Calu3 (cell line): ENCODE measurements at places on chromosomes 5 and 9. TPM values are rescaled to one million over a fixed set of nuclear protein-coding genes. Genes with fewer than 3 reads are reported as not detected.
A peak's percentile ranks its signal among the peaks of the same experiment; 100 is the strongest.

The SPINK6 gene
- not detected in 2 replicates for total RNA-seq

- no peak for DNase-seq
- no peaks in the 10 kb centered on the region for H3K4me1 ChIP-seq
- H3K27ac ChIP-seq = no peak overlapping the region
- no peak overlapping the region for H3K4me3 ChIP-seq
- H3K36me3 ChIP-seq = no peaks in the 10 kb centered on the region
- no peaks in the 10 kb centered on the region for H3K27me3 ChIP-seq
Measured at GRCh38 chr5:4005335-4005734, 409.7 kb downstream of the IRX1 start.

GRCh38 chr5:50300878-50301277 is 140.2 kb downstream of the EMB start:
- peak; percentile 50 for DNase-seq
- H3K27me3 ChIP-seq = no peaks in the 10 kb centered on the region
- H3K4me1 ChIP-seq = peaks cover 36% of the 10 kb centered on the region
- peak overlapping the region; percentile 97 for H3K27ac ChIP-seq
- H3K36me3 ChIP-seq = peaks cover 14% of the 10 kb centered on the region

DNA sequence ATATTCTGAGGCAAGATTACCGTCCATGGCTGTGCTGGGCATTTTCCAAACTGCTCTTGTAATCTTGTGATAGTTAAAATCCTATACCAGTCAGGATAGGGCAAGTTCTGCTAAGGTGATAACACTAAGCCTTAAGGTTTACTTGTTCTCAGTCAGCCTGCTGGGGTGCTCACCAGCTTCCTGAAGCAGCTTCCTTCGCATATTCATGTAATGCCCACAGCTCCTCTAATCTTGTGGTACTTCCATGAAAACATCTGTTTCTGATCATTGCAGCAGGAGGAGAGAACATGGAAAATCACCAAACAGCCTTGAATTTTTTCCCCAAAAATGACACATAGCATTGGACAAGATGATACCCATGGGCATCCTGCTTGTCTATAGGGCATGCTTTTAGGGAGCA is 473.2 kb downstream of the MED10 start:
- H3K27ac ChIP-seq = no peak overlapping the region
- no peaks in the 10 kb centered on the region for H3K36me3 ChIP-seq
- H3K27me3 ChIP-seq = no peaks in the 10 kb centered on the region
- no peaks in the 10 kb centered on the region for H3K4me1 ChIP-seq
- no peak for DNase-seq

The TMC1 gene
- not detected in 2 replicates for total RNA-seq

DNA sequence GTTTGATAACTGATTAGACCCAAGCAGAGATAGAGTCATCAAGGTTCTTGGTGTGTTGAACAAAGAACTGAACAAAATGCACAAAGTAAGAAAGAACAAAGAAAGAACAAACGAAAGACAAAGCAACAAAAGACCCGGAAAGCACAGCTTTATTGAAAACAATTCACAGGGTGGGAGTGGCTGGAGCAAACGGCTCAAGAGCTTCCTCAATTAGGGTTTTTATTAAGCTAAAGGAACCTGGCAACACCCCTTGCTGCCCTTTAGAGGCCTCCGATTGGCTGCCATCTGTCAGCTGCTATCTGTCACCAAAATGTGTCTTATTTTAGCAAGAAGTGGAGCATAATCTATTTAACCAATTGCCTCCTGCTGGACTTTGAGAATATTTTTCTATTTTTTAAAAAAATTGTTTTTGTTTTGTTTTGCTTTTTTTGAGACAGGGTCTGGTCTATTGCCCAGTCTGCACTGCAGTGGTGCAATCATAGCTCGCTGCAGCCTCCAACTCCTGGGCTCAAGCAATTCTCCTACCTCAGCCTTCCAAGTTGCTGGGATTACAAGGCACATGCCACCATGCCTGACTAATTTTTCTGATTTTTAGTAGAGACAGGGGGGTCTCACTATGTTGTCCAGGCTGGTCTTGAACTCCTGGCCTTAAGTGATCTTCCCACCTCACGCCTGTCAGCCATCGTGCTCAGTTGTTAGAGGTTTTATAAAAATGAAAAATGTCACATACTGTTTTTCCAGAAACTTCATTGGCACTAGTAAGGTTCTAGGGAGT is 7.7 kb upstream of the ABO start:
- no peak overlapping the region for H3K27ac ChIP-seq
- no peaks in the 10 kb centered on the region for H3K36me3 ChIP-seq
- no peak overlapping the region for H3K4me3 ChIP-seq
- no peak for DNase-seq
- peaks cover 9% of the 10 kb centered on the region for H3K27me3 ChIP-seq
- no peaks in the 10 kb centered on the region for H3K4me1 ChIP-seq

DNA sequence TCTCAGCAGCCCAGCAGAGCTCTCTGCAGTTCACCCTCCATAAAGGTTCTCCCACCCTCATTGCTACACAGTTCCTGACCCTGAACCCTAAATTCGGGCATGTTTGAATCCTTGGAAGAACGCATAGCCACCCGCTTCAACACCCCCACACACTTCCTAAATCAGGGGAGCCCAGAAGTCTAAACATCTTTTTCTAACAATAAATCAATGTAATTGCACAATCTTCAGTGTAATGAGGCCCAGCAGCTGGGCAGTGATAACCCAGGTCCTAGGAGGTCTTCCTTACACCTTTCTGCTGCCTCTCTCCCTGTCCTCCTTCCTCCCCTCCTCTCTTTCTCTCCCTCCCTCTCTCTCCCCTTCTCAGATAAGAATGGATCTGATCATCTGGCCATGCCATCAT is 88.0 kb downstream of the IRX2 start:
- no peak for DNase-seq
- no peak overlapping the region for H3K4me3 ChIP-seq
- no peaks in the 10 kb centered on the region for H3K27me3 ChIP-seq

- H3K27ac ChIP-seq = no peak overlapping the region
- no peak for DNase-seq
- H3K36me3 ChIP-seq = no peaks in the 10 kb centered on the region
Measured at GRCh38 chr9:115978659-115979096, 174.9 kb upstream of the PAPPA start.

The CCNI2 gene
- total RNA-seq = 3.3 and 3.4 TPM in 2 replicates

- no peak overlapping the region for H3K27ac ChIP-seq
- no peaks in the 10 kb centered on the region for H3K27me3 ChIP-seq
- DNase-seq = no peak
- peaks cover 12% of the 10 kb centered on the region for H3K4me1 ChIP-seq
Measured at GRCh38 chr5:107300721-107301327, 369.9 kb downstream of the EFNA5 start.

The FGF1 gene
- not detected in 2 replicates for total RNA-seq

The OR2V1 gene
- not detected in 2 replicates for total RNA-seq

GRCh38 chr5:68376935-68377334 is 161.4 kb downstream of the PIK3R1 start:
- H3K4me3 ChIP-seq = no peak overlapping the region
- no peaks in the 10 kb centered on the region for H3K36me3 ChIP-seq
- no peaks in the 10 kb centered on the region for H3K4me1 ChIP-seq
- H3K27ac ChIP-seq = no peak overlapping the region
- no peak for DNase-seq

DNA sequence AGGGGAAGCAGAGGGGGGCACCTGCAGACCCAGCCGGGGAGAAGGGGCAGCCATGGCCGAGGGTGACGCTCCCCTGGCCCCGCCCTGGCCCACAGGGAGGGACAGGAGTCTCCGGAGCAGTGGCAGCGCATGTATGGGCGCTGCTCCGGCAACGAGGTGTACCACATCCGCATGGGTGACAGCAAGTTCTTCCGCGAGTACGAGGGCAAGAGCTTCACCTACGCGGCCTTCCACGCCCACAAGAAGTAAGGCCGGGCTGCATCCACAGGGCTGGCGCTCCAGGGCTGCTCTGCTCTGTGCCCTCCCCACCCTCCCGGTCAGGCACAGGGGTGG is 68.2 kb downstream of the KCNT1 start:
- peaks cover 3% of the 10 kb centered on the region for H3K36me3 ChIP-seq
- DNase-seq = no peak
- no peaks in the 10 kb centered on the region for H3K4me1 ChIP-seq
- H3K27me3 ChIP-seq = peaks cover 10% of the 10 kb centered on the region
- H3K27ac ChIP-seq = no peak overlapping the region

- no peak for DNase-seq
- no peaks in the 10 kb centered on the region for H3K36me3 ChIP-seq
- peaks cover 19% of the 10 kb centered on the region for H3K27me3 ChIP-seq
Measured at GRCh38 chr5:53730943-53731342, 170.5 kb downstream of the NDUFS4 start.

The FBXO10 gene
- total RNA-seq = 0.94 and 1.1 TPM in 2 replicates

The THBS4 gene
- 0.52 and 1.3 TPM in 2 replicates for total RNA-seq

- no peaks in the 10 kb centered on the region for H3K27me3 ChIP-seq
- H3K36me3 ChIP-seq = no peaks in the 10 kb centered on the region
- no peak for DNase-seq
- peak overlapping the region; percentile 52 for H3K27ac ChIP-seq
- H3K4me1 ChIP-seq = no peaks in the 10 kb centered on the region
Measured at GRCh38 chr5:52603778-52604554, 183.8 kb upstream of the ITGA1 start.

DNA sequence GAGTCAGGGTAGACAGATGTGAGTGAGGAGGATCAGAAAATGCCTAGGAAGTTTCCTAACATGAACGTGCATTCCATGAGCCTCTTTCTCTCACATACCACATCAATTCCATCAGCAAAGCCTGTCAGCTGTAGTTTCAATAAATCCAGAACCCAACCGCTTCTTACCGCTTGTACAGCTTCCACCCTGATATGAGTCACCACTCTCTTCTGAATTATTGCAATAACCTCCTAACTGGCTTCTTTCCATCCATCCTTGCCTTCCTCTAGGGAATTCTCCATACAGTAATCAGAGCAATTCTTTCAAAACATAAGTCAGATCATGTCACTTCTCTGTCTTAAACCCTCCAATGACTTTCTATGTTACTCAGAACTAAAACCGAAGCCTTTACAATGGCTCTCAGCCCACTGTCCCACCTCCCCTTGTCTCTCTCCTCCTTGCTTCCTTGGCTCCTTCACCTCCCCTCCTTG is 8.1 kb upstream of the RAD23B start:
- no peak overlapping the region for H3K27ac ChIP-seq

GRCh38 chr9:12701126-12701525 is 7.9 kb downstream of the TYRP1 start:
- H3K27me3 ChIP-seq = no peaks in the 10 kb centered on the region
- no peak overlapping the region for H3K27ac ChIP-seq
- no peaks in the 10 kb centered on the region for H3K36me3 ChIP-seq
- no peak for DNase-seq
- no peak overlapping the region for H3K4me3 ChIP-seq

DNA sequence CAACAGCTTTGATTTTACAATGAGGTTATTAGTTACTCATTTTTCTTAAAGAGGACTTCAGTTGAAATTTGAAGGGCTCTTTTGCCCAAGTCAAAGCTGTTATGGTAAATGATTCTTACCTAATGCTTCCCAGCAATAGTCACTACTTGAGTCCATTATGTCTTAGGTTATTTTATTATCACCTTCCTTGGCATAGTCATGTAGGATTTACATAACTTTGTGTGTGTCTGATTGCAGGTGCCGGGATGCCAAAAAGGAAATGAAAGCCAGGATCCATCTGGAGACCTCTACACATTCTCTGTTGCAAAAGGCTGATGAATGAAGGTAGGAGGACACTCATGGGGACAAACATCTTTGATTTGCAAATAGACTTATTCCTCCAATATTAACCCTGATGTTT is 38.8 kb upstream of the PLPPR1 start:
- no peak overlapping the region for H3K4me3 ChIP-seq
- H3K27ac ChIP-seq = no peak overlapping the region
- H3K27me3 ChIP-seq = no peaks in the 10 kb centered on the region
- DNase-seq = no peak

DNA sequence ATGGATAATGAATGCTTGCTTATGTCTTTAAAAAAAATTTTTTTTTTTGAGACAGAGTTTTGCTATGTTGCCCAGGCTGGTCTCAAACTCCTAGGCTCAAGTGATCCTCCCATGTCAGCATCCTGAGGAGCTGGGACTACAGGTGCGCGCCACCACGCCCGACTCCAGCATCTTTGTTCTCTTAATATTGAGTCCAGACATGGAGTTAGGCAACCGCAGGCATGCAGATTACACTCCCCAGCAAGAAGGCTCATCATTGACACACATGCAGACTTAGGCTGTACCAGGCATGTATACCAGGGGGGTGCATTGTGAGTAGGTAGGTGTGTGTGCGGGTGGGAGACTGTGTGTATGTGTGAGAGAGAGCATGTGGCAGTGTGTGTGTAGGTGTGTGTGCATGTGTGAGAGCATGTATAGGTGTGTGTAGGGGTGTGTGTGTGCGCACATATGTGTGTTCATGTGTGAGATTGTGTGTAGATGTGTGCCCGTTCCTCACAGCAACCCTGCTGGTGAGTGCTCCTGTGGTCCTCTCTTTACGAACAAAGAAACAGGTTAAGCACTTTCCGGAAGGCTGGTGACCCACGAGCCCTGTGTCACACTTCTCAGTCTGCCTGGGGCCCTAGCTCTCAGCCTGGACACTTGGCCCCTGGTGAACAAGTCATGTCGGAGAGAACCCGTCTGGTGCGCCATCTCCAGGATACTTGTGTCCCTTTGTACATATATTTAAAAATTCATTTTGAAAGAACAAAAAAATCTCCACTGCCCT is 6.2 kb downstream of the OBP2B start:
- peaks cover 7% of the 10 kb centered on the region for H3K36me3 ChIP-seq
- no peak overlapping the region for H3K27ac ChIP-seq
- no peak for DNase-seq
- H3K4me1 ChIP-seq = no peaks in the 10 kb centered on the region

The HACD4 gene
- 0.07 and 0.10 TPM in 2 replicates for total RNA-seq

DNA sequence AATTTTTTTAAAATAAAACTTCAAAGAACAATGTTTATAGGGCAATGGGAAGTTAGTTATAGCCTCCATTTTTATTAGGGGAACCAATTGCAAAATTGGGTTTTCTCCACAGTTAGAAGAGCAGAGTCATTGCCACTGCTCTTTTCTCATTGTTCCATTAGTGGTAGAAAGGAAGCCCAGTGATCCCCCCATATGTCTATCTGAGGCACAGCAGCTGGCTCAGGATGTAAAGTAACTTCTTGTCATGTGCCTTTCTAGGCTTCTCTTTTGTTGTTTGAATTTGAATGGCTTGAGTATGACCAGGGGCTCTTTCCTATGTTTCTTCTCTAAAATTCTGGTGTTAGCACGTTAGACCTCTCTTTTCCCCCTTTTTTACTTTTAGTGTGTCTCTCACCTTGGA is 61.2 kb downstream of the UBAP1 start:
- no peak for DNase-seq
- no peak overlapping the region for H3K27ac ChIP-seq
- H3K4me1 ChIP-seq = no peaks in the 10 kb centered on the region
- no peak overlapping the region for H3K4me3 ChIP-seq
- H3K36me3 ChIP-seq = peaks cover 15% of the 10 kb centered on the region

The EIF4E1B gene
- not detected in 2 replicates for total RNA-seq
